ENCODE measurements at places on chromosomes 5 and 9.

GRCh38 chr5:161663431-161663830 lies 22.1 kb upstream of the GABRA6 start:
- no peak for DNase-seq

DNA sequence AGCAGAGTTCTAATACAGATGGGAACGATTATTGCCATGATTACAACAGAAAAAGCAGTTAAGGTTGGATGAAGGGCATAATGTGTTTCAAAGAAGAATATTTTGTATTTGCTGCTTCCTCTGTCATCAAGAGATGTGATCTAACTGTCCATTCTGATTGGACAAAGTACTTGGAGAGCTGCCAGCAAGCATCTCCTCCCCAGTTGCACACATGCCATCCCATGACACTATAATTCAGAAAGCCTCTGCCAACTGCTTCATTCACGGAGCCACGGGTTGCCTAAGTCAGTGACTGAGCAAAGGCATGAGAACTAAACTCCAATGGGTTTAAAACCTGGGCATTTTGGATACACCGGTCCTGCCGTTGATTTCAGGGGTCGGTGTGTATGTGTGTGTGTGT lies 253.8 kb downstream of the CRB2 start:
- DNase-seq = no peak

- no peak for DNase-seq
Observed at GRCh38 chr5:86918246-86918645, 300.5 kb downstream of the COX7C start.

GRCh38 chr9:136748666-136749611 lies 614 bp upstream of the LCN6 start:
- DNase-seq = no peak

GRCh38 chr5:21802869-21803490 lies 1050.2 kb downstream of the CDH12 start:
- no peak for DNase-seq

GRCh38 chr5:107461770-107462169 lies 209.0 kb downstream of the EFNA5 start:
- no peak for DNase-seq

DNA sequence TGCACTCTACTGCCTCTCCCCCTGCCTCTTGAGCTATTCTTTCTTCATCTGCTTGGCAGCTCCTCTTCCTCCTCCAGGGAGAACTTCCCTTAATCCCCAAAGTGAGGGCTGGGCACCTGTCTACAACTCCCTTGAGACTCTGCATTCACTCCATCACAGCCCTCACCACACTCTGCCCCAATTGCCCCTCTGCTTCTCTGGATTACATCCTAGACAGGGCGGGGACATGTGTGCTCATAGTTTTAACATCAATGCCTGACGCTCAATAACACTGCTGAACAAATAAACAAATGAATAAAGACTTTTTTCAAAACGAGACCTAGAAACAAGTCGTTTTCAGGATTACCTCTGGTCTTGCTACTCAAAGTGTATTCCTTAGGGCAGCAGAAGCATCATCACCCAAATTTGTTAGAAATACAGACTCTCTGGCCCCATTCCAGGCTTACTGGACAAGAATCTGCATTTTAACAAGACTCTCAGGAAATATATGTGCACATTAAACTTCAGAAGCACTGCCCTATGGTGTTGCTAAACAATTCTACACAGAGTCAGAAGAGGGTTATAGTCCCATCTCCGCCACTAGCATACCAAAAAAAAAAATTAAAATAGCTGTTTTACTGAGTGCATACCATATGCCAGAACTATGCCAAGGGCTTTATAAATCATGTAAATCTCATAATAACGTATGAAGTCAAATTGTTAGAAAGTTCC lies 115.6 kb downstream of the CDK5RAP2 start:
- no peak for DNase-seq

DNA sequence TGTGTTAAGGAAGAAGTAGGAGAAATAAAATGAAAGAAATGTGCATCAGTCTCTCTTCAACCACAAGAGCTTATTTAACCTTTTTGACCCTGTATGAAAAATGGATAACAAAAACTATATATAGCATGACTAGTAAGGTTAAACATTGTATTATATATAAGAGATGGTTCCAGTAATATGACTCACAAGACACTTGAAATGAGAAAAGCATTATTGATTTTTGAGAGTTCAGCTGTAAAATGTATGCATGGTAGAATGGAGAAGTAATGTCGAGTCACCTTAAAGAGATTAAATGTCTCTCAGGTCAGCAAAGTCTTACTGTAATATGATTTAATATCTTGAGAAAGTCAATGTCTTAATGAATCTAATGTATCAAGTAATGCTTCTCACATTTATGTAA lies 860.9 kb downstream of the TAF11L14 start:
- DNase-seq = no peak

DNA sequence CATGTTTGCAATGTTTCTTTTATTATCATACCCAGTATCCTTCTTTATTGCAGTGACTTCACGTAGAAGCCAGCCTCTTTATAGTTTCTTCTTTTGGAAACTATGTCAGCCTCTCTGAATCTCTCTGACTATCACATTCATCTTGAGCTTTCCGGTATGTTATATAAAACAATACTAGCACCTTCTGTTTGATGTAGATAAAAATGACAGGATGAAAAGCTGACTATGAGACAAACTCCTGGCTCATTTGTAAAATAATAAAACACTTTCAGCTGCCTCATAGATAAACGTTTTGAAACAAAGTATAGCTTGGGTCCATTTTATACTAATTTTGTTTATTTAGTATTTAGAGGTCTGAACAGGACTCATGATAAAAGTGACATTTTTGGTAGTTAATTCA lies 1145.4 kb upstream of the NUDT12 start:
- DNase-seq = no peak

DNA sequence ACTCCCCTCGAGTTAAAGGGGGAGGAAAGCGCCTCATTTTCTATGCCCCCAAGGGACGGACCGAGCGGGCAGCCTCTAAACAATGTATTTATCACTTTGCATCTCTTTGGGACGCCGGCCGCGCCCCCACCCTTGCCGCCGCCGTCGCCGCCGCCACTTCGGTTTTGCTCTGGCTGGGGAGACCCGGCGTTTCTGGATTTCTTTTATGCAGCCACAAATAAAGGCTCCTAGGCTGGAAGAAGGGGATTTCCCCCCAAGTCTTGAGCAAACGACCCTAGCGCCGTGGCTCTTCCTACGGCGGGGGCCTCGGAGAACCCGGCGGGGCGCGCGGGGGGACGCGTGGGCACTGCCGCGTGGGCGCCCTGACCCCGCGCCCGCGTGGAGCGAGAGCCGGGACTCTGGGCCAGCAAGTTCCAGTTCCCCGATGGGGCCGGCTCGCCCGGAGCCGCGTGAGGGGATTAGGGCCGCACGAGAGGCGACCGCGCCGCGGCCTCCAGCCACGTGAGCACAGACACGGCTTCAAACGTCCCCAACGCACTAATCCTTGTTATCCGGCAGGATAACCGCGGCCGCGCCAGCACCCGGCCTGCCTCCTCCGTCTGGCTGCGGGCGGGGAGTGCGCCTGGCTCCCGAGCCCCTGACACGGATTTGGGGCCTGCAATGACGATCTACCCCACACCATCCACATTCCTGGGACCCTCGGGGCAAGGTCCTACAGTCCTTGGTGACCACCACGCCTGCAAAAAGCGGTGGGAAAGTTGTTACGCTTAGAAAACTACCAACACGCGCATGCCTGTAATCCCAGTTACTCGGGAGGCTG lies 7.9 kb upstream of the NEUROG1 start:
- DNase-seq = peak; percentile 66

GRCh38 chr5:72596956-72597355 lies 89.7 kb upstream of the ZNF366 start:
- DNase-seq = no peak

GRCh38 chr5:157593052-157593757 lies 17.6 kb upstream of the ADAM19 start:
- DNase-seq = no peak

GRCh38 chr9:98356953-98357690 lies 101.7 kb upstream of the TBC1D2 start:
- DNase-seq = no peak

DNA sequence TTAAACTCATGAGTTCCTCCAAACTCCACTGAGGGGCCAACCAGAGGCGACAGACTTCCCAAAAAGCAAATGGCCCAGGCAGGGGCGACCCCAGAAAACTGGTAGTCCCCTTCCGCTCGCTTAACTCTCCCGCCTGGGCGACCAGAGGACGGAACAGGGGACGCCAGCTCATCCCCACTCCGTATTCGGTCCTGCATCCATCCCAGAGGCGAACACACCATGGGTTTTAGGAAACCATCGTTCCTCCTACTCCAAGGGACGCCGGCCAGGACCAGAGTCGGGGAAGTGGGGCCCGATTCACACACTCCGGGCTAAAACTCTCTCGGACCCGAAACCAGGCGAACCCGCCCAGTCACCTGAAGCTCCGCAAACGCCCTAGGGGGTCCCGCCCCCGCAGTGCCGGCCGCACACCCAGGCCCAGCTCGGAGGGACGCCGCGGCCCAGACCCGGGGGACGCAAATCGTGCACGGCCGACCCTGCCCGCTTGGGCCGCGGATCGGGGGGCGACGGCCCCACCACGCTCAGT lies 478 bp downstream of the TEX10 start:
- peak; percentile 56 for DNase-seq

DNA sequence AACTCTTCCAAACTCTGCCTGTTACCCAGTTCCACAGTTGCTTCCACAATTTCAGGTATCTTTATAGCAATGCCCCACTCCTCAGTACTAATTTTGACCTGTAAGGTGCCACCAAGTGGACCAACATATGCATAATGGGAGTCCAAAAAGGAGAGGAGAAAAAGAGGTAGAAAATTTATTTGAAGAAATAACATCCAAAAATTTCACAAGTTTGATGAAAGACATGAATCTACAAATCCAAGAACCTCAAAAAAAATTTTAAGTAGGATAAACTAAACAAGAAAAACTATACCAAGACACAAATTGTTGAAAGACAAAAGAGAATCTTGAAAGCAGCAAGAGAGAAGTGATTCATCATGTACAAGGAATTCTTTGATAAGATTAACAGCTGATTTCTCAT lies 79.8 kb downstream of the BARX1 start:
- no peak for DNase-seq

- no peak for DNase-seq
Observed at GRCh38 chr9:91195372-91196012, 166.2 kb downstream of the AUH start.

- no peak for DNase-seq
Observed at GRCh38 chr9:9552665-9553064, 1060.1 kb downstream of the PTPRD start.

- no peak for DNase-seq
Observed at GRCh38 chr5:157828944-157829639, 29.9 kb downstream of the CLINT1 start.

- DNase-seq = no peak
Observed at GRCh38 chr5:12488161-12488560, 583.9 kb upstream of the CTNND2 start.

- DNase-seq = no peak
Observed at GRCh38 chr5:101605700-101606099, 690.4 kb downstream of the SLCO4C1 start.

- DNase-seq = peak; percentile 46
Observed at GRCh38 chr5:98768160-98768959, 5.1 kb upstream of the RGMB start.

- DNase-seq = peak; percentile 85
Observed at GRCh38 chr5:179819296-179820126, 1.2 kb upstream of the SQSTM1 start.

- DNase-seq = no peak
Observed at GRCh38 chr9:16866587-16866986, 3.9 kb downstream of the BNC2 start.

DNA sequence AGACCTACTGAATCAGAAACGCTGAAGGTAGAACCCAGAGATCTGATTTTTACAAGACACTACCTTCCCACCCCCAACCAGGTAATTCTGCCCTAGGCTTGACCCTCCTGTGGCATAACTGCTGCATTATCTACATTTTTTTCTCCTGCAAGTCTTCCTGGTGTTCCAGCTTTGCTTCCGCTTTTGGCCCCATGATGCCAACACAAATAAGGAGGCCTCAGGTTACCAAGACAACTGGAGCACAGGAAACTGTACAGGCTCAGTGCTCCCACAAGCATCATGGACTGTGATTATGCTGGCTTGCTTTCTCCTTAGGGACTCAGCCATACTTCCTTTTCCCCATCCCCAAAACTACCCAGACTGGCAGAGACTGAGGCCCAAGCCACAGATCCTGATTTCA lies 6.6 kb upstream of the MSMP start:
- DNase-seq = peak; percentile 53

DNA sequence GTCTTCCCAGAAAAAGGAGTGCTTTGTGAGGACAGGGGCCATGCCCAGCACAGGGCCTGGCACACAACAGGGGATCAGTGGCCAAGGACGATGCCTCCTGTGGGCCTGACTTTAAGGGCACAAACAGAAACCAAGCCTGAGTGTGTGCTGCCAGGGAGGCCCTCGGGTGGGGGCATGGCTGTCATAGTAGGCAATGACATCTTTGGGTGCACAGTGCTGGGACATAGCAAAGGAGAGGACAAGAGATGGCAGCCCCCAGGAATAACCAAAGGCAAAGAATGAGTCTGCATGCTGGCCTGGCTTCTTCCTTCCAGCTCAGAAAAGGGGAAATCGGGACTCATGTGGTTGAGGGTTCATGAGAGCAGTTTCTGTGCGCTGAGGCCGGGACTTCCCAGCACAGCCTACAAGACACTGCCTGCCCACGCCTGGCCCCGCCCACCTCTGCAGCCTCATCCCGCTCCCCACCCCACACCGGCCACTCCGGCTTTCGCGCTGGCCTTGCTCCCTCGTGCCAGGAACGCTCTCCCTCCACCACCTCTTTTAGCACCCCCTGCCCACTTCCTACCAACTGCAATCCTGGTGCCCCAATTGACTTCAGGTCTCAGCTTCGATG lies 13.8 kb upstream of the LHX2 start:
- peak; percentile 85 for DNase-seq

GRCh38 chr5:171851251-171851650 lies 65.6 kb downstream of the SMIM23 start:
- no peak for DNase-seq

DNA sequence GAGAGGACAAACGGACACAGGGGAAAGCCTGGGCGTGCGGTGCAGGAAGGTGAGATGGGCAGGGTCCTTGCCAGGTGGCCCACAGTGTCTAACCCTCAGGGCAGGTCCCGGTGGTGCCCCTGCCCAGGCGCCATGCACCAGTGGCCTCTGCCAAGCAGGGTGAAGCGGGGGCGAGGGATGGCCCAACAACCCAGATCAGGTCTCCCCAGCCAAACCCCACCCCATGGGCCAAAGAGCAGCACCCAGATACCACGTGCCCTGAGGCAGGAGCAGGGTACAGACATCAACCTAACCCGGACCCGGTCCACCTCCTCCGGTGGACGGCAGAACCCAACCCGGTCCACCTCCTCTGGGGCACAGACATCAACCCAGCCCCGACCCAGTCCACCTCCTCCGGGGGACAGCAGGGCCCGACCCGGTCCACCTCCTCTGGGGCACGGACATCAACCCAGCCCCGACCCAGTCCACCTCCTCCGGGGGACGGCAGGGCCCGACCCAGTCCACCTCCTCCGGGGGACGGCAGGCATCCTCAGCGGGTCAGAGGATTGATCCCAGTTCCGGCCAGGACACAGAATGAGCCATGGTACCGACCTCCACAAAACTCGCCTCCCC lies 12.8 kb downstream of the SLC12A7 start:
- DNase-seq = no peak

Data from suppressor macrophage (primary cell).